Stimulated activated CD4-positive, alpha-beta T cell treated with anti-CD3 and anti-CD28 coated beads, Interleukin-12 subunit alpha, Interleukin-12 subunit beta, amount 100 ng/mL, for 24 hours (primary cell): ENCODE measurements at places on chromosomes 7 and 10.

- DNase-seq: no peak
Observed at GRCh38 chr7:42445691-42446090, 208.7 kb upstream of the GLI3 start.

DNA sequence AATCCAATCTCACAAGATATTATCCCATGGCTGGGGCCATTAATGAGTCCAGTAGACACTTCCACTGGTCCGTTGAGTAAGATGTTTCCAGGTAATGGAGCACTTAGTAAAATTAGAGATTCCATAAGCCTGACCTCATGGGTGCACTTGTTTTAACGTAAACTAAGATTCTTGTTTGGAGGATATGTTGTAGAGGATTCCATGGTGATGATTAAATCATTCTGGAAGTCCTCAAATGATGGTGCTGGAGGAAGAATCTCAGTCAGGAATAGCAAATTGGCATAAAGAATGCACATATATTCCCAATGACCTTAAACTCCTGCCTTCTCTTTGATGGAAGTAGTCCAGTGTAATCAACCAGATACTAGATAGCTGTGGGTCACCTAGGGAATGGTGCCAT is 161.9 kb upstream of the PCLO start:
- no peak for DNase-seq

- no peak for DNase-seq
Observed at GRCh38 chr7:91089382-91089963, 174.8 kb upstream of the FZD1 start.

DNA sequence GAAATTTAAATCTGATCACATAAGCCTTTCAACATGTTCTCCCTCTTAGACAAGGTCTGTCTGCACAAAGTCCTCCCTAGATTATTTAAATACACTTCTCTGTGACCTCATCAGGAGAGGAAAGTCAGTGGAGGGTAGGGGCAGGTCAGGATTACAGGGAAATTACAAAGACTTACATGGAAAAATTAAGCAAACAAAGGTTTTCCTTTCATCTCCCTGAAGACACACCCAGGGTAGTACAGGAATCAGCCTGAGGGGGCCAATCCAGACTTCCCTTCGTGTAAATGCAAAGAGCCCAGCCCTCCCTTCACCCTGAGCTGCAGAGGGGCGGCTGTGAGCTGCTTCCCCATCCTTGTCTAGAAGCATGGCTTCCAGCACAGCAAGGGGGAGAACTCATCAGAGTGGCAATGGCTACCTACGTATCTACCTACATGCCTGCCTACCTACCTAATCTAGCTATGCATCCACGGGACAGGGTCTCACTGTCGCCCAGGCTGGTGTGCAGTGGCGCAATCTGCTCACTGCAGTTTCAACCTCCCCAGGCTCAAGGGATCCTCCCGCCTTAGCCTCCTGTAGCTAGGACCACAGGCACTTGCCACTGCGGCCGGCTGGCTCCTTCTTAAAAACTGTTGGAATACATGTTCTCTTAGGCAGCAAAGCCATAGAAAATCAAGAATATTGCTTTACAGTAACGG is 33.2 kb downstream of the PITRM1 start:
- no peak for DNase-seq

DNA sequence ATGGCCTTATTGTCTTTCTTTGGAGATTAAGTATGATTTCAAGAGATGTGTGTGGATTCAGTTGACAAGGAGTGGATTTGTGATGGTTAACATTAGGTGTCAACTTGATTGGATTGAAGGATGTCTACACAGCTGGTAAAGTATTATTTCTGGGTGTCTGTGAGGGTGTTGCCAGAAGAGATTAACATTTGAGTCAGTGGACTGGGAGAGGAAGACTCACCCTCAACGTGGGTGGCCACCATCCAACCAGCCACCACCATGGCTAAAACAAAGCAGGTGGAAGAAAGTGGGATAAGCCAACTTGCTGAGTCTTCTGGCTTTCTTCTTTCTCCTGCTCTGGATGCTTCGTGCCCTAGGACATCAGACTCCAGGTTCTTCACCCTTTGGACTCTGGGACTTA is 76.1 kb downstream of the GPR37 start:
- no peak for DNase-seq

DNA sequence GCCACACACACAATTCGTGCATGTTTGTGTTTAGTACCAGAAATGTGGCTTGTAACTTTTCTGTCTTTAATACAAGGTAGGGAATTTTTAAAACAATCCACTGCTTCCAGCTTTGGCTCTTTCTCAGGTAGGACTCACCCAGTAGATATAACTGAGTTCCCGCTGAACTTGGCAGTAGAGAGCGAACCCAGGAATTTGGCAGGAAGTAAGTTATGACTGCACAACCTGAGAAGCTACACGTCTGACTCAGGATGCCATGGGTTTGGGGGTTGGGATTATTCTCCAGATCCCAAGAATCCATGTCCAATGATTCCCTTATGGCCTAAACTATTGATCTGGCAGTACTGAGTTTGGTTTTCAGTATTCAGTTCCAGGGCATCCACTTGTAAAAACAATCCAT is 499.7 kb downstream of the CALN1 start:
- DNase-seq: no peak

- no peak for DNase-seq
Observed at GRCh38 chr10:23432166-23432565, 6.7 kb upstream of the OTUD1 start.
